ENCODE measurements at places on chromosomes 7 and 10. TPM values are rescaled to one million over a fixed set of nuclear protein-coding genes. Genes with fewer than 3 reads are reported as not detected.

- no peak for DNase-seq
- no peak overlapping the region for H3K27ac ChIP-seq
- no peak overlapping the region for H3K4me3 ChIP-seq
- no peaks in the 10 kb centered on the region for H3K4me1 ChIP-seq
- H3K27me3 ChIP-seq, result no peaks in the 10 kb centered on the region
Measured at GRCh38 chr10:36608251-36608650, 517.1 kb upstream of the ANKRD30A start.

- no peak overlapping the region for H3K27ac ChIP-seq
- H3K36me3 ChIP-seq, result no peaks in the 10 kb centered on the region
- DNase-seq, result no peak
- no peaks in the 10 kb centered on the region for H3K27me3 ChIP-seq
Measured at GRCh38 chr7:55144333-55145317, 125.8 kb downstream of the EGFR start.

DNA sequence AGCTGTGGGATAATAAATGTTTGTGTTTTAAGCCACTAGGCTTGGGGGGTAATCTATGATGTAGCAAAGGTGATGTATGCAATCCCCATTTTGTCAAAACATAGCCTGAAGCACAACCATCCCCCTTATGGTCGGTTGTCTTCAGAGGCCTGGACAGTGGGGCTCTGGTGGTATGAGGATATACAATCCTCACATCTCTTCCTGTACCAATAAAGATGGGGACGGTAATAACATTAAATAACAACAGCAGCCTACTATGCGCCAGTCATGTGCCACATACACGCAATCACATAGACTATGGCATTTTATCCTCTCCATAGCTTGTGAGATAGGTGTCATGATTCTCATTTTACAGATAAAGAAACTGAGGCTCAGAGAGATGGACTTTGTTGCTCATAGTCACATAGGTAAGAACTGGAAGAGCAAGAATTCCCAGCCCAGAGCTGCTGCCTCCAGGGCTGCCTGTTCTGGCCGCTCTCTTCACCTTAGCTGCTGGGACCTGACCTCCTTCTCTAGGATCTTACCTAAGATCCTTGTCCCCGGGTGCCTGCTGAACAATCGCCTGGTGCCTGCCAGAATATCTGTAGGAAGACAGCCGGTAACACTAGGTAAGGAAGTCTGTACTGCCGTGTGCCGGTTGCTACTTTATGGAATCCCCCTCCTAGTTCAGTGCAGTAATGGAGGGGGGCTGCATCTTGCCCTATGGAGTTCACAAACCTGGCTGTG lies 108.6 kb downstream of the ARHGAP22 start:
- no peak for DNase-seq
- no peaks in the 10 kb centered on the region for H3K36me3 ChIP-seq
- H3K4me1 ChIP-seq, result peaks cover 8% of the 10 kb centered on the region
- no peak overlapping the region for H3K27ac ChIP-seq

GRCh38 chr7:99041526-99041925 lies 102.4 kb downstream of the SMURF1 start:
- peaks cover 18% of the 10 kb centered on the region for H3K4me1 ChIP-seq
- DNase-seq, result no peak
- H3K27me3 ChIP-seq, result no peaks in the 10 kb centered on the region
- no peak overlapping the region for H3K4me3 ChIP-seq

GRCh38 chr7:1243290-1243963 lies 10.8 kb downstream of the UNCX start:
- H3K4me3 ChIP-seq, result no peak overlapping the region
- H3K4me1 ChIP-seq, result peaks cover 3% of the 10 kb centered on the region
- no peaks in the 10 kb centered on the region for H3K36me3 ChIP-seq
- no peak for DNase-seq

DNA sequence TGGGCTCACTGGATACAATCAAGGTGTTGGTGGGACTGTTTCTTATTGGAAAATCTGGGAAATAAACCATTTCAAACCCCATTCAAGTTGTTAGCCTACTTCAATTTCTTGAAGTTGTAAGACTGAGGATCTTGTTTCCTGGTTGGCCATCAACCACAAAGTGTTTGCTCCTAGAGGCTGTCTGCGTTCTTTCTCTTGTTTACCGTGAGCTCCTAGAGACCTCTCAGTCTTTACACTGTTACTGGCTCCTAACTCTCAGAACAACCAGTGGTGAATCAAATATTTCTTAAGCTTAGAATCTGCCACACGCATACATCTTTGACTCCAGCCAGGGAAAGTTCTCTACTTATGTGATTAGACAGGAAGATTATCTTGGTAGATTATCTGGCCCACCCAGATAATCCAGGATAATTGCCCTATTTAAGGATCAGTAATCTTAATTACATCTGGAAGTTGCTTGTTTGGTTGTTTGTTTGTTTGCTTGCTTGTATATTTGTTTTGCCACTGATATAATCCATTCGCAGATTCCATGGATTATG lies 798.7 kb downstream of the IPMK start:
- no peak overlapping the region for H3K27ac ChIP-seq
- H3K27me3 ChIP-seq, result no peaks in the 10 kb centered on the region
- no peaks in the 10 kb centered on the region for H3K4me1 ChIP-seq

- no peak overlapping the region for H3K27ac ChIP-seq
- no peak overlapping the region for H3K4me3 ChIP-seq
- H3K27me3 ChIP-seq, result no peaks in the 10 kb centered on the region
- no peaks in the 10 kb centered on the region for H3K36me3 ChIP-seq
- H3K4me1 ChIP-seq, result no peaks in the 10 kb centered on the region
Measured at GRCh38 chr7:79434867-79435266, 18.6 kb downstream of the MAGI2 start.

DNA sequence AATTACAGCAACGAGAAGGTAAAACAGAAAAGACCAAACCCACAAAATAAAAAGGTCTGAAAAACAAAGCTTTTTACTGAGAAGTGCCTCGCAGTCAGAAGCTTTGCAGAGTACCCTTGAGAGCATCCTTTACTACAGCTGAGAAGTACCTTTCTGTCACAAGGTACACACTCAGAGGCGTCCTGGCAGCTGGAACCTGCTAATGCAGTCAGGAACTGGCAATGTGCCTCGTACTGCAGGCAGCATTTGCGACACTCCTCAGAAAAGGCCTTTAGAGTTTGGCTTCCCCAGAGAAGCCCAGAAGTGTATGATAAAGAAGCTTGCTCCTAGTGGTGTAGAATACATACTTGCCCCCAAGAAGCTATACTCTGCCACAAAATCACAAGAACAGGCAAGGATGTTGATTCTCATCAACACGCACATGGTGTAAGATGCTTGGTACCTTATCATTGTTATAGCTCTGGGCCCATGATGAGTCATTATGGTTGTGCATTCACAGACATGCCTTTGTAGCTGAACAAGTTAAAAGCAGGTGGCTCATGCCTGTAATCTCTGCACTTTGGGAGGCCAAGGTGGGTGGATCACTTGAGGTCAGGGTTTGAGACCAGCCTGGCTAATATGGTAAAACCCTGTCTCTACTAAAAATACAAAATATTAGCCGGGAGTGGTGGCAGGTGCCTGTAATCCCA lies 2.0 kb upstream of the GTPBP4 start:
- no peak overlapping the region for H3K27ac ChIP-seq
- peaks cover 8% of the 10 kb centered on the region for H3K36me3 ChIP-seq
- DNase-seq, result no peak
- H3K27me3 ChIP-seq, result no peaks in the 10 kb centered on the region
- peak overlapping the region; percentile 99 for H3K4me3 ChIP-seq

- peaks cover 15% of the 10 kb centered on the region for H3K36me3 ChIP-seq
- H3K27me3 ChIP-seq, result no peaks in the 10 kb centered on the region
- no peak overlapping the region for H3K27ac ChIP-seq
- no peak for DNase-seq
- no peak overlapping the region for H3K4me3 ChIP-seq
Measured at GRCh38 chr10:72593963-72594362, 31.9 kb downstream of the MICU1 start.

DNA sequence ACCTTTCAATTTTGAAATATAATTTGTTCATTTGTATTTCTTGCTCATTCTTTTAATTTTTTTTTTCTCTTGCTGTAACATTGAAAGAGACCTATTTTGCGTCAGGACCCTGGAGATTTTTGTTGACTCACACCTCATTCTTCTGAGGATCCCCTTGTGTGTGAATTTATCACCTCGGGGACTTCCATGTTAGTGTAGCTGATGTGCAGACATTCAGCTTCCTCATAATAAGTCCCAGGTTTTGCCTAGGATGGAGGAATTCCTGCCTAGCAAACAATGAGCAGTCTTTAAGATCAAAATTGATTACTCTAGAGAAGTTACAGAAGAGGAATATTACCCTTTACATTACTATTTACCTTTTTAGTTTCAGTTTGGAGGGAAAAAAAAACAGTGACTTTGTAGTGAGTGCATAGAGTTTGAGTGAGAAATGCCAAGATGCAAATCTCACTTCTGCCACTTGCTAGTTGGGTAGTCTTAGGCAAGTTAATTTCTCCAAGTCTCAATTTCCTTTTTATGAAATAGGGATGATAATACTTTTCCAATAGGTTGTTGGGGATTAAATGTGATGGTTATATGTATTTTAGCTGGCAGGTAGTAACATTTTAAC lies 14.3 kb downstream of the TES start:
- H3K36me3 ChIP-seq, result peaks cover 2% of the 10 kb centered on the region
- H3K27ac ChIP-seq, result no peak overlapping the region
- no peaks in the 10 kb centered on the region for H3K27me3 ChIP-seq
- H3K4me1 ChIP-seq, result peaks cover 4% of the 10 kb centered on the region
- H3K4me3 ChIP-seq, result no peak overlapping the region

GRCh38 chr7:21939136-21939857 lies 6.4 kb downstream of the CDCA7L start:
- no peak for DNase-seq
- peak overlapping the region; percentile 11 for H3K4me3 ChIP-seq
- H3K27me3 ChIP-seq, result no peaks in the 10 kb centered on the region
- H3K36me3 ChIP-seq, result peaks cover 39% of the 10 kb centered on the region
- peaks cover 41% of the 10 kb centered on the region for H3K4me1 ChIP-seq
- H3K27ac ChIP-seq, result no peak overlapping the region

GRCh38 chr7:45717537-45718235 lies 143.5 kb downstream of the ADCY1 start:
- no peaks in the 10 kb centered on the region for H3K27me3 ChIP-seq
- H3K4me1 ChIP-seq, result no peaks in the 10 kb centered on the region
- no peak for DNase-seq
- H3K27ac ChIP-seq, result no peak overlapping the region
- H3K4me3 ChIP-seq, result no peak overlapping the region
- peaks cover 4% of the 10 kb centered on the region for H3K36me3 ChIP-seq

GRCh38 chr7:14639329-14639728 lies 263.2 kb downstream of the DGKB start:
- no peaks in the 10 kb centered on the region for H3K4me1 ChIP-seq
- DNase-seq, result no peak
- H3K4me3 ChIP-seq, result no peak overlapping the region
- H3K27me3 ChIP-seq, result no peaks in the 10 kb centered on the region
- no peak overlapping the region for H3K27ac ChIP-seq
- no peaks in the 10 kb centered on the region for H3K36me3 ChIP-seq

DNA sequence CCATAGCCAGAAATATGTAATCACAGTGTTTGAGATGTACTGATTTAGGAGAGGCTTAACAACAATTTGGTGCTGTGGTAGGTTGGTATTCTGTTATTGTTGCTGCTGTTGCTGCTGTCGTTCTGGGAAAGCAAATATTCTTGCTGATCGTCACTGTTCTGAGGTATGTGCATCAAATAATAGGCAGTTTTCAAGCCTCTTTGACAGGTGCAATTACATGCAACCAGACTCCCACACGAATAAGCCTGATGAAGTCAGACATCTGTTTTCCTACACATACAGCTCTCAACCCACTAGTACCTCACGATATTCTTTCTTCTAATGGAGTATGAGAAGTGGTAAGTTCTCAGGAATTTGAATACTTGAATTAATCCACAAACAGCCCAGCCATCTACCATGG lies 46.7 kb upstream of the NRG3 start:
- DNase-seq, result no peak
- no peaks in the 10 kb centered on the region for H3K27me3 ChIP-seq
- peak overlapping the region; percentile 65 for H3K27ac ChIP-seq
- H3K4me3 ChIP-seq, result no peak overlapping the region
- H3K4me1 ChIP-seq, result no peaks in the 10 kb centered on the region
- H3K36me3 ChIP-seq, result no peaks in the 10 kb centered on the region

DNA sequence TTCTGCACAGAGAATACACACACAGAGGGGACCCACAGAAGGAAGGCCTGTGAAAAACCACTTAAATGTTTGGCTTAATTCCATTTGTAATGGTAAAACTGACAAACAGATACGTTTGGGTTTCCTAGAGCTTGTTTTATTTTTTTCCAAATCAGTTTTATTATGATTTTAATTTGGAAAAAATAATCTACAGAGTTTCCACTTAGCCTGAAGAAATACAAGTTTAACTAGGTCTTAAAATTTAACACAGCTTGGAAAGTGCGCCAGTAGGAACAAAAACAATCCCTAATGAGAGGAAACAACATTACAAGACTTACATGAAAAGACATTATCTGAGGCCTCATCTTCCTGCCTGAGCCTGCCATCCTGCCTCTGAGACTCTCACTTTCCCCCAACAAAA lies 58.5 kb upstream of the CARD11 start:
- no peak for DNase-seq
- H3K36me3 ChIP-seq, result no peaks in the 10 kb centered on the region
- no peak overlapping the region for H3K4me3 ChIP-seq
- no peaks in the 10 kb centered on the region for H3K27me3 ChIP-seq
- no peaks in the 10 kb centered on the region for H3K4me1 ChIP-seq
- H3K27ac ChIP-seq, result no peak overlapping the region

DNA sequence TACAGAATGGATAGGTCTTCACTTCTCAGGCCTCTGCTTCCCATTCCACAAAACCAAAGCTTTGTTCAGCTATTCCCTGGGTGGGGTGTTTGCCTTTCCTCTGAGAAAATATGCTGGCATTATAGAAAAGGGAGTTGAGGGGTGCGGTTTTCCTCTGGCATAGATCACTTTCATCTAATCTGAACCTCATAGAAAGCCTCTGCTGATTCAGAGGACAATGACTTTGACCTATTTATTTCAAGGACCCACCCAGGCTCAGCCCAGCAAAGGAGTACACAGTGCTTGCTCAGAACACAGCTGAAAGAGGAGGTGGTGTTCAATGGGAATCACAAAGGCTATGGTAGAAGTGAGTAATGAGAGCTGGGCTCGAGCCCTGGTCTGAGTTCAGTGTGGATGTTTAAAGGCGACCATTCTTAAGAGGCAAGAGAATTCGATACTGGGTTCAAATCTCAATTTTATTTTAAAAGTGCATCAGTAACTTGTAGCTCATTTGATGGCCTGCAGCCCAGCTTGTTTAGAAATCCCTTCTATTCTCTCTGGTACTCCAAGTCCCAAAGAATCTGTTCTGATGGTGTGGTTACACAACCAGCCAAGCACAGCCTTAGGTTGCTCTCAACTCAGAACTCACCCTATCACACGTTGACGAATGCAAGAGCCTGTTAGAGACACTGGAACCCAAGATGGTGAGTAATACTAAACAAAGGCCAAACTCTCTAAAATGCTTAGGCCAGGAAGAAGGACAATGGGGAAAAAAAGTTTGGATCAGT lies 1012.8 kb downstream of the LRMDA start:
- H3K27ac ChIP-seq, result no peak overlapping the region
- H3K4me1 ChIP-seq, result no peaks in the 10 kb centered on the region
- DNase-seq, result no peak
- no peak overlapping the region for H3K4me3 ChIP-seq
- H3K36me3 ChIP-seq, result no peaks in the 10 kb centered on the region

- no peak overlapping the region for H3K4me3 ChIP-seq
- H3K4me1 ChIP-seq, result no peaks in the 10 kb centered on the region
- no peak for DNase-seq
Measured at GRCh38 chr7:111499027-111499426, 63.3 kb downstream of the IMMP2L start.

DLX6 gene
- 0.26 TPM for total RNA-seq

CXCL12 gene
- total RNA-seq, result 3.6 TPM

IQUB gene
- total RNA-seq, result 0.56 TPM

ALOX5 gene
- total RNA-seq, result not detected

DYNC1I1 gene
- total RNA-seq, result 0.79 TPM

C10orf53 gene
- total RNA-seq, result not detected

WDFY4 gene
- total RNA-seq, result not detected

PRXL2A gene
- 161 TPM for total RNA-seq

PPP1R9A gene
- 22.7 TPM for total RNA-seq

KLF14 gene
- not detected for total RNA-seq

Data from neural crest cell (in vitro differentiated cells).